T-helper 22 cell (primary cell): ENCODE measurements at places on chromosomes 5 and 9.

GRCh38 chr9:89668866-89669246 is 64.0 kb downstream of the GADD45G start:
- no peak for DNase-seq

DNA sequence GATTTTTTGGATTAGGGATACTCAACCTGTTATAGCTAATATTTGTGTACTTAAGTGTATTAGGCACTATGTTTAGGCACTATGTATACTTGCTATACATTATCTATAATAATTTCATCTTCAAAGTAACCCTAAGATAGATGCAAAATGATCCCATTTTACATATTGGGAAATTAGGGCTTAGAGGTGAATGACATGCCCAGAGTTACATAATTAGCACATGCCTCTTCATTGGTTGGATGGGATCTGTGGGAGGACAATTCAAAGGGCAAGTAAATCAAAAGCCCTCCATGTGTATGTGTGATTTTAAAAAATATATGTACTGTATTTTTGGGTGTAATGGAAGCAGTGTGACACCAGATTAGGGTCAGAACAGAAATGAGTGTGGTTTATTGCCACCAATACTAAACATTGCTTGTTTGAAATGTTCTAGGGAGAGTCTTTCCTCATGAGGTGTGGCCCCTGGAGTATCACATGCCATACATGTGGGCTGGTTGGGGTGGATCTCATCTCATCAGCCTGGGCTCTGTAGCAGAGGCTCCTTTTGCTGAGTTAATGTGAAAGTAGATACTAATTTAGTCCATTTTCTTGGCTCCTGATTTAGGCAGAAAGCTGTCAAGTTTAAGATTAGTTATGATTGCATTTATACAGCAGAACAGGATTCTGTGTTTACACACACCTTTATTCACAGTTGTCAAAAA is 5.5 kb downstream of the C9orf85 start:
- no peak for DNase-seq

GRCh38 chr9:127714951-127715469 is 453 bp downstream of the PTRH1 start:
- no peak for DNase-seq

DNA sequence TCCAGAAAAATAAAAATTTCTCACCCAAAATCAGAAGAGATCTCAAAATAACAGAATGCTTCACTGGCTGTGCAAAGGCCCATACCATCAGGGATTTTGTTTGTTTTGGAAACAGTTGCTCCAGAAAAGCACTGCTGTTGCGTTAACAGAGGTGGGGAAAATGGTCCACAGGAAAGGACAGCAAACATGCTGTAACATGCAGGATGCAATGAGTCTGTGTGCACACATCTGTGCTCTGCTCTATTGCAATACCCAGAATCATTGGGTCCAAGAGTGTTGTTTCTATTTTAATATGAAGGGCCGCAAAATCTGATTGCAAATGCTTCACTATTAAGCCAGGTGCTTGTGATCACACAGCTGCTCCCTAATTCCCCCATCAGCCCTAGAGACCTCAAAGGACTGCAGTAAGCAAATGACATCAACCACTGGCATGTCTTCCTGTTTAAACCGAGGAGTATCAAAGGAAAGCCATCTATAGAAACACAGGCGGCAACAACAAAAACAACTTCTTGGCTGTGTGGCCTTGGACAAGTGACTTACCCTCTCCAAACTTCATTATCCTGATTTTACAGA is 141.0 kb downstream of the DCP2 start:
- DNase-seq: no peak

DNA sequence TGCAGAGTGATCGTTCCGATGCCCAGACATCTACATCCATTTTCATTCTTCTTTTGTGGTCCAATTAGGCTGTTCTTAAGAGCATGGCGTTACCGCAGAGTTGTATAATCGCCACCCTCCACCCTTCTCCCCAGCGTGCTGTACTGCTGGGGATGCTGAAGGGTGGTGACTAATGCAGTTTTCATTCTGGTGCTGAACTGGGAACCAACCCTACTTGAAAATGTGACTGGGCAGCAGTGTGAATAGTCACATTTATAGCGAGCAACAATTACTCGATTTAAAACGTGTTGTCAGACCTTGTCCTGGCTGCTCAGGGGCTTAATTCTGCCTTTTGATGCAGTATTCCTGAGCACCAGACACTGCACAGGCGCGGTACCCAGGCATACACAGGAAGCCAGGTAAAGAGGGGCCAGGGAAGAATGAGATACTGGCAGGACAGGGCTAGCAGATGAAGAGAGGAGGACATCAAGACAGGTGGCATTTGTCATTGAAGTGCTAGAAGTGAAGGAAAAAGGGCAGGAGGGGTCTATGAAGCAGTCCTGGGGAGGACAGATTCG is 719 bp upstream of the ISCA1 start:
- no peak for DNase-seq

- DNase-seq: no peak
Measured at GRCh38 chr9:113992994-113993393, 85.1 kb downstream of the AMBP start.

GRCh38 chr5:32645246-32645645 is 59.9 kb downstream of the SUB1 start:
- no peak for DNase-seq

DNA sequence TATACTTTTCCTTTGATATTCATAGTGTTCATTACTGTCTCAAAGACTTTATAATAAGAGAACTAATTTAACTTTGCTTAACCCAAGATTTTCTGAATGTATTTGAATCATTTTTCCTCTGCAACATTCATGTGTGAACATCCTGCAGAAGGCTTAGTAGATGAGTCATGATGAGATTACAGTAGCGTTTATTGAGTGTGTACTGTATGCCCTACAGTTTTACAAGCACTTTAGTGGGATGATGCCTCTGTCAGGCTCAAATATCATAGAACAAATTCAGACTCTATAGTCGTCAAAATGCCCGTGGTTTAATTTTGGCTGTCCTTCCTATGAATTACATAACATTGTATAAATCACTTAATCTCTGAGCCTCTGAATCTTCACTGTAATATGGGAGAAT is 41.2 kb downstream of the FYB1 start:
- no peak for DNase-seq

- no peak for DNase-seq
Measured at GRCh38 chr5:149794487-149794971, 64.4 kb downstream of the PPARGC1B start.

- DNase-seq: no peak
Measured at GRCh38 chr5:111747337-111747736, 9.7 kb downstream of the NREP start.
